Stimulated activated CD8-positive, alpha-beta memory T cell treated with anti-CD3 and anti-CD28 coated beads, Interleukin-4, amount 100 ng/mL, for 1 hour (primary cell): ENCODE measurements at places on chromosomes 16 and 17.
A peak's percentile ranks its signal among the peaks of the same experiment; 100 is the strongest.

DNA sequence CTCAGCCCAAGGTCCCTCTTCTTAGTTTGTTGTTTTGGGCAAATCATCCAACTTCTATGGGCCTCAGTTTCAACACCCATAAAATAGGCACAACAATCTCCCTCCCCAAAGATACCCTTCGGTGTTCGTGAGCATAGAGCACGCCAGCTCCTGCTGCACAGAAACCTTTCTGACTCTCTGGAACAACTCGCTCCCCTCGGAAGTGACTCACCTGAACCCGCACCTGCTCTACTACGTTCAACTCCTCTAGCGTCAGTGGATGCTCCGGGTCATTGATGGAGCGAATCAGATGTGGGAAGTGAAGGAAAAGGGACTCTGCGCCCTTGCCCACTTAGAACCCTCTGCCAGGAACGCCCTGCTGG lies 445 bp downstream of the CIAO2B start:
- DNase-seq = no peak

GRCh38 chr16:87855852-87856715 lies 13.2 kb downstream of the SLC7A5 start:
- DNase-seq = no peak

DNA sequence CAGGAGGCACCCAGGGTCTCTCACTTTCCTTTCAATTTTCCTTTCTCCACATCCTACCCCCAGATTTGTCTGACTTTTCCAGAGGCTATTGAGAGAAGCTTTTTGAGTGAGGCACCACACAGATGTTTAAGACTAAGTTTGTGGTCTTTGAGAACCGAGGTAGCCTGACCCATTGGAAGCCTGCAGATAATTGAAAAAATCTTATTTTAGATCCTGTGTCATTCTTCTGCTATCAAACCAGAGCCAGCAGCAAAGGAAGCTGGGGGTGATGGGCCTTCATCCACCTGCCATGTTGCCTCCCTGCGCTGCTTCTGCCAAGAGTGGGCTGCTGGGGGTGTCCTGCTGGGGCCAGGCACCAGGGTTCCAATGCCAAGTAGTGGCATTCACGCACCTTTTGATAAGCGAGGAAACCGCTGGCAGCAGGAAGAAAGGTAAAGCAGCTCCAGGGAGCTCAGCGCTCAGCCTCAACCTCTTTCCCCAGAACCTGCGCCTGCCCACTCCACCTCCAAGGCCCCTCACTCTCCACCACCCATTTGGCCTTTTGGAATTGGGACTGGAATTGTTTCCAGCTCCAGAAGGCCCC lies 55.6 kb downstream of the MPRIP start:
- DNase-seq = no peak

- DNase-seq = no peak
These were observed 43.4 kb downstream of the BAHCC1 start for GRCh38 chr17:81438688-81439087.

- DNase-seq = no peak
These were observed 275.0 kb upstream of the CDH5 start for GRCh38 chr16:66091471-66091891.

DNA sequence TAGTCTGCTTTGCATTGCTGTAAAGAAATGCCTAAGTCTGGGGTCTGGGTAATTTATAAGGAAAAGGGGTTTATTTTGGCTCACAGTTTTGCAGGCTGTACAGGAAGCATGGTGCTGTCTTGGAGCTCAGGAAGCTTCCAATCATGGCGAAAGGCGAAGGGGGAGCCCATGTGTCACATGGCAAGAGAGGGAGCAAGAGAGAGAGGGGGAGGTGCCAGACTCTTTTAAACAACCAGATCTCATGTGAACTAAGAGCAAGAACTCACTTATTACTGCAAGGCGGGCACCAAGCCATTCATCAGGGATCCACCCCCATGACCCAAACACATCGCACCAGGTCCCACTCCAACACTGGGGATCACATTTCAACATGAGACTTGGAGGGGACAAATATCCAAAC lies 148.2 kb upstream of the HS3ST2 start:
- no peak for DNase-seq

- DNase-seq = no peak
These were observed 4.2 kb downstream of the CYB5B start for GRCh38 chr16:69428652-69429051.

- peak; percentile 44 for DNase-seq
These were observed 2.4 kb downstream of the FBRS start for GRCh38 chr16:30660424-30661261.

- peak; percentile 29 for DNase-seq
These were observed 276.5 kb downstream of the XYLT1 start for GRCh38 chr16:17194190-17194780.

GRCh38 chr17:76146053-76146851 lies 5.2 kb upstream of the FOXJ1 start:
- DNase-seq = no peak

- no peak for DNase-seq
These were observed 48.1 kb downstream of the MARF1 start for GRCh38 chr16:15594711-15595320.

DNA sequence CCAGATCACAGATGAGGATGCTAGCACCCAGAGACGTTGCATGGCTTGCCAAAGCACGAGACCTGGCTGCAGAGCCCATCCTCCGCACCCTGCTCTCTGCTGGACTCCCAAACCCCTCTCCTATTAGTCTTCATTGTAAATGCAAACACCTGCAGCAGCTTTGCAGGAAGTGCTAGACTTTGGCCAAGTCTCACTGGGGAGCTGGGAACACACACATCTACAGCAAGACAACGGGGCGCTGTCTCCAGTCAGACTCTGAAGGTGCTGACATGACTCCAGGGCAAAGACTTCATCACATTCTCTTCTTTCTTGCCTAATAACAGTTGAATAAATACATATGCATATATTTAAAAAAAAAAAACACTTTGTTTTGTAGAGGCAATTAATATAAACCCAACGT lies 43.8 kb downstream of the CYTH1 start:
- DNase-seq = no peak

DNA sequence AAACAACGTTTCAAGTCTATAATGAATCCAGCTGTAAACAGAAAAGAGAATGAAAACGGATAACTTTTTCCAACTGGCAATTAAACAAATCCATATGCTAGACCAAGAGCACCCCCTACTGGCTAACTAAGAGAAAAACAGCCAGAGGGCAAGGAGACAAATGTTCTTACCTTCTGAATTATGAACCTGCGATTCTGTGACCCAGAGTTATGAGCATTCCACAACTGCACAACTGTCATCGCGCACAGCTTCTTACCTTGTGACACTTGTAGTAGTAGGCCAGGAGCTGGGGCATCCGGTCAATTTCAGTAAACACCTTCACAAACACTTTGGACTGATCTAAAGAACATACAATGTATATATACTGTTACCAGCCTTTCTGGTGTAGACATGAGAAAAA lies 18.6 kb downstream of the COG7 start:
- DNase-seq = no peak

- DNase-seq = no peak
These were observed 290 bp downstream of the TLCD1 start for GRCh38 chr17:28725660-28726225.

DNA sequence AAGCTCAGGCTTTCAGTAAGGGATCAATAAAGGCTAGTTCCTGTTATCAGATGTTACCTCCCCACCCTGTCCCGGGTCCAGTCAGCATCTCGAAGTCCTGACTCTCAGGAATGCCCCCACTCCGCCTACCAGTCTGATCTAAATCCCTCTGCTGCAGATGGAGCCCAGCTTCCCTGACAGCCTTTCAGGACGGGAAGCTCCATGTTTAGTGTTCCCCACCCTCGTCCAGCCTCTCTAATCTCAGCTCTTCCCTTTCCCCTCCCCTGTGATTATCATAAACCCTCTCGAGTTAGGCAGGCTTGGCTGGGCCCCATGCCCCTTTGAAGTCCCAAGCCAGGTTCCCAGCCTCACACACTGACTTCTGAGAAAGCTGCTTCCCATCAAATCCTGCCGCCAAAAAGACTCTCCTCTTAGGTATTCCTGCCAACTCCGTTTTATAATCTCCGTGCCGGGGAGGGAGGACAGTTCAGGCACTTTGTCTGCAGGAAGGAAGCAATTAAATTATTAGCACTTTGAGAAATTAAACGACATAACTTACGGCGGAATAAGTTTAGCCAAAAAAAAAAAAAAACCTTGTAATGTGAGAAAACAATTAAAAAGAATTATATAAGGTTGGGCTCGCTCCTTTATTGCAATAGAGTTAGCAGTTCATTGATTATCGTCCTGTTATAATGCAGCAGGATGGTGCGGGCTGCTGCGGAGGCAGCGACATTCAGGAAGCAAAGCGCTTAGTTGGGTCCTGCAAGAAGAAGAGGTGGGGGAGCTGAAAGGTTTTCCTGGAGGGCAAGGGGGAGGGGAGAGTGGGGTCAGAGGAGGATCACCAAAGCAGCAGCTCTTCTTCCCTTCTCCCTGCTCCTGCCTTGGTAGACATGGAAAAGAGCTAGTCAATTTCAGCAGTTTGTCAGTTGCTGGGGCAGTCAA lies 16.8 kb upstream of the ETV4 start:
- DNase-seq = no peak
